Activated T-cell treated with anti-CD3 and anti-CD28 coated beads, Interleukin-2, amount 50 U/mL, for 72 hours (primary cell): ENCODE measurements at places on chromosomes 4 and X. TPM values are rescaled to one million over a fixed set of nuclear protein-coding genes. Genes with fewer than 3 reads are reported as not detected.

DNA sequence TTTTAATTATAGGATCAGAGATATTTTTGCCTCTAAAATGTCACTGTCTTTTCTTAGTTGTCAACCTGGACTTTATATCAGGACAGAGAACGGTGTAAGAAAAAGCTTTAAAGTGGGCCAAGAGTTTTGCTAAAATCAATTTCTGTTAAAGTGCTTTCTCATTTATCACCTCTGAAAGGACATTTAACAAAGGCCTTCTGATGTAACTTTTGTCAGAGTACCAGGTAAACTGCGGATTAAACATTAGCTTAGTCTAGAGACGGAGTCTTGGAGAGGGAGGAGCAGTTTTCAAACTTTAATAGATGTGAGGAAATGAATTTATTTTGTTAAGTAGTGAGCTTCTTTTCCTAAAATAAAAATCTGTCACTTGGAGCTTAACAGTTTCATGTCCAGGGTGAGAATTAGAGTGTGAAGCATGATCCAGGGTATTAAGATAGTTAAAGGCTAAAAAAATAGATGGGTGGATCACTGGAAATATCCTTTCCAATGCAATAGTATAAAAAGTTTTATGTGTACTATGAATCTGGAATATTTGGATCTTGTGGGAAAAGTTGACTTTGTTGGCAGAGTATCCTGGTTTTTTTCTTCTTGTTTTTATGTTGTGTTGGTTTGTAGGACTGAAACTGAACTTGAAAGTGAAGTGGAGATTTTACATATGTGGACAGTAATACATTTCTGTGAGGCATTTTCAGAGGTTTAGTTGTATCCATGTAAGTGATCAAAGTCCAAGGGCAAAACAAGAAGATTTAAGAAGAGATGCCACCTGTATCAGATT, 33.6 kb upstream of the BMPR1B start:
- no peak overlapping the region for H3K4me3 ChIP-seq
- no peak overlapping the region for H3K27ac ChIP-seq
- DNase-seq, result no peak

DNA sequence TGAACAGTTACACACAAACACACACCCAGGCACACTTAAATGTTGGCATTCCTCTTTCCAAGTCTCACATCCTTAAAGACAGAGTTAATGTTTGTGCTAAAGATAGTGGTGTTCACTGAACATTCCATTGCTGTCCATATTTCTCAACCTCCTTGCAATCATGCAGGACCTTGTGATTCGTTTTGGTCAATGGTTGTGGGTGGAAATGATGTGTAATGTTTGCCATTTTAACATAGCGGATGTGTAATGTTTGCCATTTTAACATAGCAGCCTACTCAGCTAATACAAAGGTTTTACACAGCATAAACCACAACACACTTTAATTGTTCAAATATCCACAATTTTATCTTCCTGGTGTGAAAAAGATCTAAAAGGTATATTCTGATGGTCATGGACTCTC, 93.9 kb downstream of the CEP44 start:
- H3K4me1 ChIP-seq, result peaks cover 4% of the 10 kb centered on the region
- peaks cover 10% of the 10 kb centered on the region for H3K27me3 ChIP-seq
- no peak overlapping the region for H3K4me3 ChIP-seq
- peak overlapping the region; percentile 34 for H3K27ac ChIP-seq
- H3K36me3 ChIP-seq, result no peaks in the 10 kb centered on the region

GRCh38 chr4:73631565-73632226, 11.5 kb upstream of the RASSF6 start:
- H3K4me1 ChIP-seq, result no peaks in the 10 kb centered on the region
- peaks cover 5% of the 10 kb centered on the region for H3K27me3 ChIP-seq
- DNase-seq, result no peak
- H3K36me3 ChIP-seq, result no peaks in the 10 kb centered on the region
- no peak overlapping the region for H3K27ac ChIP-seq

- peaks cover 9% of the 10 kb centered on the region for H3K4me1 ChIP-seq
- H3K27ac ChIP-seq, result no peak overlapping the region
- no peaks in the 10 kb centered on the region for H3K36me3 ChIP-seq
- H3K4me3 ChIP-seq, result peak overlapping the region; percentile 62
- peaks cover 6% of the 10 kb centered on the region for H3K27me3 ChIP-seq
These were observed 150.4 kb downstream of the MGST2 start for GRCh38 chr4:139815778-139816601.

DNA sequence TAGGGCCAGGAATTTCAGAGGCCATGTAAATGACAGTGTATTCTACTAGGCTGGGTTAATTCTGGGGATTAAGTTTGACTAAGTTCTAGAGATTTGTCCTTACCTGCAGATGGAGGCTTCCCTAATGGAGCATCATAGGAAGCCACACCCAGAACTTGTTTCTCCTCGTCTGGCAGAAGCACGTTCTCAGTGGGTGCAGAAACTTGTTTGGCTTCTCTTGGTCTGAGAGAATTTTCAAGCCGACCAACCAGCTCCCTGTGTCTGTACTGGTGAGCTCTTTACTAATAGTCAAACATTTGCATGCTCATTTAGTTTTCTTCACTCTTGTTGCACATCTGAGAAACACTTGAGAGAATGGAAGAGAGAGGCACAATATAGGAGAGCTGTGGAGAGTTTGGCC, 907 bp upstream of the ATP10D start:
- no peaks in the 10 kb centered on the region for H3K36me3 ChIP-seq
- no peaks in the 10 kb centered on the region for H3K27me3 ChIP-seq
- H3K4me1 ChIP-seq, result peaks cover 32% of the 10 kb centered on the region
- no peak for DNase-seq

The SPANXN3 gene
- total RNA-seq, result not detected

The FREM3 gene
- total RNA-seq, result not detected
